ENCODE measurements at places on chromosomes 4 and X. TPM values are rescaled to one million over a fixed set of nuclear protein-coding genes. Genes with fewer than 3 reads are reported as not detected.

Gene TMPRSS11D
- not detected for total RNA-seq

Gene ADH1A
- total RNA-seq, result not detected

Gene RPS6KA6
- not detected for total RNA-seq

Gene S100G
- not detected for total RNA-seq

Gene GYPA
- not detected for total RNA-seq

Gene SPARCL1
- not detected for total RNA-seq

Gene FRMPD3
- 2.0 TPM for total RNA-seq

Gene KCTD8
- total RNA-seq, result not detected

Gene SSX3
- total RNA-seq, result not detected

Gene GRSF1
- total RNA-seq, result 58.6 TPM

Gene RGN
- total RNA-seq, result not detected

Gene PDZD11
- 31.2 TPM for total RNA-seq

Gene TBX22
- total RNA-seq, result not detected

Gene SSX4B
- not detected for total RNA-seq

Gene USP17L12
- not detected for total RNA-seq

Gene XPNPEP2
- 0.65 TPM for total RNA-seq

Gene AMTN
- not detected for total RNA-seq

Gene RGS12
- total RNA-seq, result 5.0 TPM

Gene ITGB1BP2
- total RNA-seq, result 4.9 TPM

Gene CLDN22
- total RNA-seq, result not detected

Gene ANKRD50
- 0.11 TPM for total RNA-seq

Gene PAGE4
- not detected for total RNA-seq

Gene SPANXN4
- total RNA-seq, result not detected

Gene FGF16
- total RNA-seq, result not detected

Gene SMIM31
- not detected for total RNA-seq

Gene MYOZ2
- total RNA-seq, result not detected

Gene DGKK
- not detected for total RNA-seq

Gene BGN
- not detected for total RNA-seq

Gene SCML2
- total RNA-seq, result 2.0 TPM

Gene JADE3
- total RNA-seq, result 0.26 TPM

Gene GATA1
- total RNA-seq, result not detected

Gene LANCL3
- 0.39 TPM for total RNA-seq

Gene SOX3
- not detected for total RNA-seq

Gene TBC1D25
- 22.6 TPM for total RNA-seq

Gene TMLHE
- total RNA-seq, result 15.0 TPM

Gene PF4V1
- total RNA-seq, result not detected

Gene TEX11
- not detected for total RNA-seq

Gene CXCL5
- not detected for total RNA-seq

Gene HSFX2
- not detected for total RNA-seq

Gene ETDA
- not detected for total RNA-seq

Gene NR0B1
- total RNA-seq, result not detected

Gene AMBN
- total RNA-seq, result not detected

Gene VCX3A
- total RNA-seq, result not detected

Gene AFM
- total RNA-seq, result not detected

Gene BMP3
- total RNA-seq, result not detected
